Non-pigmented ciliary epithelial cell (primary cell): ENCODE measurements at places on chromosomes 6 and 20.
A peak's percentile ranks its signal among the peaks of the same experiment; 100 is the strongest.

- no peak for DNase-seq
Measured at GRCh38 chr20:32495217-32495565, 89.9 kb downstream of the NOL4L start.

- peak; percentile 19 for DNase-seq
Measured at GRCh38 chr20:24584538-24585356, 115.3 kb downstream of the SYNDIG1 start.

DNA sequence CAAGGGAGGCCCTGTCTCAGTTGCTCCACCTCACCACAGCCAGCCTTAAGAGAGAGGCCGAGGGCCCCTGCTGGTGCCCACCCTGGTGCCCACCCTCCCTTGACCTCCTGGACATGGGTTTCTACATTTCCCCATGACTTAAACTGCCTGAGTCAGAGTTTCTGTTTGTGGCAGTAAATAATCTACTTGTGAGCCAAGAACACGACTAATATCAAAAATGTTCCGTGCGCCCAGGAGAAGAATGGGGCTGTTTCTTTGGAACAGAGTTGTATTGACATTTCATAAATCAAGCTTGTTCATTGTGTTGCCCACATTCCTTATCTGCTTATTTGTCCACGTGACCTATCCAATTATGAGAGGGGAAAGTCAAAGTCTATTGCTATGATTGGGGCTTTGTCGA lies 143.5 kb downstream of the ANKRD60 start:
- DNase-seq = no peak

- no peak for DNase-seq
Measured at GRCh38 chr6:169445661-169446581, 192.3 kb upstream of the THBS2 start.
